Placental pericyte (primary cell): ENCODE measurements at places on chromosomes 4 and X. TPM values are rescaled to one million over a fixed set of nuclear protein-coding genes. Genes with fewer than 3 reads are reported as not detected.

Gene NPY2R
- total RNA-seq, result not detected in 2 replicates

Gene VSIG1
- total RNA-seq, result not detected in 2 replicates

Gene ARHGAP6
- total RNA-seq, result 4.4 and 6.8 TPM in 2 replicates

Gene PF4V1
- 0.57 TPM in 1 of 2 replicates, not detected in the other for total RNA-seq

Gene PALLD
- total RNA-seq, result 132 and 240 TPM in 2 replicates

Gene EDNRA
- 1.3 and 13.2 TPM in 2 replicates for total RNA-seq

Gene PRRG1
- 14.2 and 31.3 TPM in 2 replicates for total RNA-seq

Gene MAB21L2
- 0.14 TPM in 1 of 2 replicates, not detected in the other for total RNA-seq

Gene RBM46
- total RNA-seq, result 2.2 TPM in 1 of 2 replicates, not detected in the other

Gene SPATA18
- total RNA-seq, result 19.9 and 24.5 TPM in 2 replicates

Gene MND1
- total RNA-seq, result 2.0 and 5.7 TPM in 2 replicates

Gene CYSLTR1
- 0.29 TPM in 1 of 2 replicates, not detected in the other for total RNA-seq

Gene MCF2
- total RNA-seq, result not detected in 2 replicates

Gene TLR1
- total RNA-seq, result 0.44 and 1.1 TPM in 2 replicates

Gene SPATA4
- 0.29 and 0.44 TPM in 2 replicates for total RNA-seq

Gene TIGD2
- total RNA-seq, result 7.7 and 18.8 TPM in 2 replicates

Gene GLOD5
- not detected in 2 replicates for total RNA-seq

Gene GPC4
- under 0.01 TPM in 2 replicates for total RNA-seq

Gene F8A2
- total RNA-seq, result not detected in 2 replicates
